Activated naive CD4-positive, alpha-beta T cell treated with anti-CD3 and anti-CD28 coated beads, Interleukin-2, amount 10 ng/mL, durations not matched to agents 7 days and 5 days (primary cell): ENCODE measurements at places on chromosomes 11 and 22.
A peak's percentile ranks its signal among the peaks of the same experiment; 100 is the strongest.

DNA sequence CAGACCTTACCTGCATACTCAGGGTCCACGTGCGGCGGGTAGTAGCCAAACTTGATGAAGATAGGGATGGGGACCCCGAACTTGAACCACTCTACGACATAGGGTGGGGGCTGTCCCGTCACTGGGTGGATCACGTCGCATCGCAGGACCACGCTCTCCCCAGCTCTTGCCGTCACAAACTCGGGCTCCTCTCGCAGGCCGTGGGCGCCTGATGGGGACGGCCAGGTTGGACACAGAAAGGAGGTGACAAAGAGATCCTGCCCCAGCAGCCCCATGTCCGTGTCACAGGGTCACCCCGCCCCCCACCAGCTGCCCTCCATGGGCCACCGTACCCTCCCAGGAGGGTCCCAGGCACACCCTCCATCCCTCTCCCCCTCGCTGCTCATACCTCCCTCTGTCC is 10.7 kb downstream of the IGSF9B start:
- DNase-seq, result no peak

DNA sequence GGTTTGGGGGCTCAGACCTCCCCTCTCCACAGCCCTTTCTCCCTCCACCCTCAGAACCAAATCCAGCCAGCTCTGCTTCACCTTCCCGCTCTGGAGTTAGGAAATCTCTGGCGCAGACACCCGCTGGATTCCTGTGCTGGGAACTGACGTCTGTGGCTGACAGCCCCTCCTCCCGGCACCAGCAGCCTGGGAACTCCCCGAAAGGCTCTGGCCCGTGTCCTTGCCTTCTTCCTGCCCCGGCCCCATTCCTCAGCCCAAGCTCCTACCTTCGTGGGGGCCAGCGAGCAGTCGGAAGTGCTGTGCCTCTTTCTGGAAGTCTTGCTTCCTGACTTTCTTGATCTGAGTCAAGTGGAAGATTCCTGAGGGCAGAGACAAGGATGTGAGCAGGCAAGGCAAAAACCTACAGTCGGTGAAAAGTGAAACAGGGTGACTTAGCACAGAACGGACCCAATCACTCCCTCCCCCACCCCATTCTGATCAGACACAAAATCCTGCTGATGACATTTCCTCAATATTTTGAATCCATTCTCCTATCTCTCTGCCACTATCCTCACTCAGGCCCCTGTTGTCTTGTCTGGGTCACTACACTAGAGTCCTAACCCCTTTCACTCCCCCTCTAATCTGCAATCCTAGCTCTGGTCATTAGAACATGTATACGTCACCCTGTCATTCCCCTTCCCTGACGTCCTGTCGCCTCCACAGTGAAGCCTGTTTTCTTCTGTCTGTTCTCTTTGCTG is 34.1 kb downstream of the CHRDL2 start:
- no peak for DNase-seq

DNA sequence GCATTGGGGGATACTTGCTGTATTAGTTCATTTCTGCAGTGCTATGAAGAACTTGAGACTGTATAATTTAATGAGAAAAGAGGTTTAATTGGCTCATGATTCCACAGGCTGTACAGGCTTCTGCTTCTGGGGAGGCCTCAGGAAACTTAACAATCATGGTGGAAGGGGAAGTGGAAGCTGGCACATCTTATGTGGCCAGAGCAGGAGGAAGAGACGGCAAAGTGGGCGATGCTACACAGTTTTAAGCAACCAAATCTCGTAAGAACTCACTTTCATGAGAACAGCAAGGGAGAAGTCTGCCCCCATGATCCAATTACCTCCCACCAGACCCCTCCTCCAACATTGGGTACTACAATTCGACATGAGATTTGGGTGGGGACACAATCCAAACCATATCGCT is 55.1 kb downstream of the TMPRSS5 start:
- DNase-seq, result no peak

DNA sequence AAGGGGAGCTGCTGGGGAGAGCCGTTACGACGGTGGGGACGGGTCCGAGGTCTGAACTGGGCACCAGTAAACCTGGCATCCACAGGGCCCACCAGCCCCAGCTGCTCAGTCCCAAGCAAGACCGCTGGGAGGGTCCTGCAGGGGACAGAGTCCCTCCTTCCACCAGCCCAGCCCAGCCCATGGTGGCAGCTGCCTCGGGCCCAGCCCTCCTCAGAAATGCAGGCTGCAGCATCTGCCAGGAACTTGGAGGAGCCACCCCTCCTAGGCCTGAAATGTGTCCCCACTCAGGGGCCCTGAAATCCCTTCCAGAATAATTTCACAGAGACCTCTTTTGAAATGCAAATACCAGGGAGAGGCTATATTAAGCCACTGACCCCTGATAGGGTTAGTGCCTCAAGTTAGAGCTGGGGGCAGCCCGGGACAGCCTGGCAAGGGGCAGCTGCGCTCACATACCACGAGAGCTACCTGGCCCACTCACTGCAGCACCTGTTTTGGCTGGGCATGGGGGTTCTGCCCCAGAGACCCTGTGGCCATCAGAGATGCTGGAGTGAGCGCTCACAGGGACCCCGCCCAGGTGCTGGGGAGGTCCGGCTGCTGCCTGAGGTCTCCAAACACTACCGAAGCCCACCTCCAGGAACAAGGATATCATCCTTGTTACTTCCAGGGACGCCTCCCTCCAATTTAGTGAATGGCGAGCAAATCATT is 53.1 kb downstream of the CELSR1 start:
- no peak for DNase-seq

DNA sequence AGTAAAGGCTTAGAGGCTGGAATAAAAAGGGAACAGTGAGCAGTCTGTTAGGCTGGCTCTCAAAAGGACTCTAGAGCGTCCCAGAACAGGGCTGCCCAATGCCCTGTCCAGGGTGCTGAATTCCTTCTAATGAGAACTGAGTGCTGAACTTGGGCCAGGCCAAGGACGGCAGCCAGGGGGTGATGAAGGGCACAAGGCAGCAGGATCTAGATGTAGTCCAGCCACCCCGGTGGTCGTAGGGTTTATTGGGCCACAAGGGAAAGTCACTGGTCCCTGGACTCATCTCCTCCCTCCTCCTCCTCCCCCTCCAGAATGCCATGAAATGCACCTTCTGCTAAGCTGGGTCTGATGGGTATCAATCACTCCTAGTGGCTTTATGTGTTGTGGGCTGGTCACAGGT is 19.2 kb downstream of the NPTXR start:
- DNase-seq, result peak; percentile 78

GRCh38 chr22:40444178-40444831 is 73.9 kb downstream of the SGSM3 start:
- DNase-seq, result no peak

GRCh38 chr22:45212992-45213751 is 27.5 kb downstream of the KIAA0930 start:
- no peak for DNase-seq

DNA sequence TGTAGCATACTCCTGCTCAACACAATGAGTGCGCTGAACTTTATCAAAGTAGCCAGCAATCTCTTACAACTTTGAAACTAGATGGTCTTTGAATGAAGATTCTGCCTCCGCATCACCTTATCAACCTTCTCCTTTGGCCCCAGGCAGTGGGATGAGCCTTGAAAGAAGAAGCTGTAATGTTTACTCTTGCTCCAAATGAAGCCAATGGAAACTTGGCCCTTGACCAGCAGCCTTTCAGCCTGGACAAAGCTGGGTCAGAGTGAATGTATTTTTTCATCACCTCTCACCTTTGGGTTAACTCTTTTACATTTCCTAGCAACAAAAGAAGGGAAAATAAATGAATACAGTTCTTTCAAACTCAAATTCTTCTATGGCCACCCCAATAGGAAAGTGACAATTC is 359.1 kb downstream of the KCNA4 start:
- no peak for DNase-seq

DNA sequence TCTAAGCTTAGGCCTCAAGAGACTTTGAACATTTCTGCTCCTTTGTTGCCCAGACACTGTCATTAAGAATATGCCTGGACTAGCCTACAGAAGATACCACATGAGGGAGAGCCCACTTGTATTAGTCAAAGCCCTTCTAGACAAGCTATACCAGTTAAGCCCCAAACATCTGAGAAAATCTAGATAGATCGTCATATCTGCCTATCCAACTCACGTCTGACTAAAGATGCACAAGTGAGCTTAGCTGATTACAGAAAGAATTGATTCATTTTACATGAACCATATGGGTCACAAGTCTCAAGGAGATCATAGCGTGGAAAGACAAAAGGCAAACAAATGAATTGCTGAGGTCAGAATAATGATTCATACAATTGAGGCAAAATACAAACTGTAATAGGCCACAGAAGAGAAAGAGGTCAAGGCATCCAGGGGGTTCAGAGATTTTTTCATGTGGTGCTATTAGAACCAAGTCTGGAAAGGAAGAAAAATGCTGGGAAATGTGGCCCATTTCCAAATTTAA is 1155.5 kb upstream of the TENM4 start:
- DNase-seq, result no peak

GRCh38 chr11:17718510-17718962 is 835 bp upstream of the MYOD1 start:
- peak; percentile 5 for DNase-seq

DNA sequence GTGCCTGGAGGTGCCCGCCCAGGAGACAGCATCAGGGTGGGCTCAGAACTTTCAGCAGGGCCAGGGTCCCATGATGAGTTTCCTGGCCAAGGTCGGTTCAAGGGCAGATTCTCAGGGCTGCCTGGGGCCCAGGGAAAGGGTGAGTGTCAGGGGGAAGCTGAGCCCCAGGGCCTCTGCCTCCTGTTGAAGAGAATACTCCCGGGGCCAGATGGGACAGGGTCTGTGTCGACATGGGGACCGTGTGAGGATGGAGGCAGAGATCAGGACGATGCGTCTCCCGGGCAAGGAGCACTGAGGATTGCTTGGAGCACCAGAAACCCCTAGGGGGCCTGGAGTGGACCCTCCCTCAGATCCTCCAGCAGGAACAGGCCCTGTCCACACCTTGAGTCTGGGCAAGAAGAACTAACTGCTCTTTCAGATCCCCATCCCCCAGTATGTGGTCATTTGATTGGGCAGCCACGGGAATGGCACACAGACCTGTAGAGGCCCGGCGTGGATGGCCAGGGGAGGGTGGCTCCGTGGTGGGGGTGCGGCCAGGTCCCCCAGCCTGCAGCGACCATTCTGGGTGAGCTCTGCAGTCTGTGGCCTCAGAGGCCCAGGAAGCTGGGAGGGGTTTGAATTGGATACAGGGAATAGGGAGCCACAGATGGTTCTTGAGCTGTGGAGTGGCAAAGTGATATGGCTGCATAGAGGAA is 1078.7 kb downstream of the BRD1 start:
- no peak for DNase-seq

- no peak for DNase-seq
Measured at GRCh38 chr11:107505647-107506225, 48.1 kb upstream of the CWF19L2 start.

GRCh38 chr22:48568736-48569330 is 1258.8 kb downstream of the BRD1 start:
- no peak for DNase-seq

- peak; percentile 76 for DNase-seq
Measured at GRCh38 chr11:64152841-64153691, 12.8 kb downstream of the MACROD1 start.

DNA sequence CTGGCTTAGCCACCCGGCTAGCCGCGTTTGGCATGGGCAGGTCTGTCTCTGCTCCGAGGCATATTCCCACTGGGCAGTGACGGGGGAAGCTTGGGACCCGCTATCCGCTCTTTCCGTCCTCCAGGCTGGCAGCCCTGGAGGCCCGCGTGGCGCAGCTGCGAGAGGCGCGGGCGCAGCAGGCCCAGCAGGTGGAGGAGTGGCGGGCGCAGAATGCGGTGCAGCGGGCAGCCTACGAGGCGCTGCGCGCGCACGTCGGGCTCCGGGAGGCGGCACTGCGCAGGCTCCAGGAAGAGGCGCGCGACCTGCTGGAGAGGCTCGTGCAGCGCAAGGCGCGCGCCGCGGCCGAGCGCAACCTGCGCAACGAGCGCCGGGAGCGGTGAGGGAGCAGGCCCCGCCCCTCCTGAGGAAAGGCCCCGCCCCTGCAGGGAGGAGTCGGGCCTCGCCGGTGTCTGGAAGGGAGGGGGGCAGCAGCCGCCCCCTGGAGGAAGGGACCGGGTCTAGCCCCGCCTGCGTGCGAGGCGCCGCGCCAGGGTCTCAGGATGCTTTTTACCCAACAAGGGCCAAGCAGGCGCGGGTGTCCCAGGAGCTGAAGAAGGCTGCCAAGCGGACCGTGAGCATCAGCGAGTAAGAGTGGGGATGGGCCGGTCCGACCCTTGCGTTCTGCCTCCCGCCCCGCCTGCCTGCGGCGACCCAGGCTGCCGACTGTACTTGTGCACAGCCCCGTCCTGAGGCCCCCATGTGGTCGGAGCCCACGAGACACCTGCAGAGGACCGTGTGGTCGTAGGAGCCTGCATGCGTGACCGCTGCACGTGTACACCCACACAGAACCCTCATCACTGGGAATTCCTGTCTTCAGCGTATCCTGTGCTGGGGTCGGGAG is 7.9 kb downstream of the ATG16L2 start:
- DNase-seq, result peak; percentile 85

GRCh38 chr22:19448076-19448607 is 631 bp upstream of the C22orf39 start:
- peak; percentile 52 for DNase-seq

- DNase-seq, result no peak
Measured at GRCh38 chr11:120079750-120080610, 57.9 kb downstream of the TRIM29 start.
